ENCODE measurements at places on chromosomes 5 and 9.

- no peak for DNase-seq
Observed at GRCh38 chr9:125822902-125823301, 75.7 kb downstream of the PBX3 start.

DNA sequence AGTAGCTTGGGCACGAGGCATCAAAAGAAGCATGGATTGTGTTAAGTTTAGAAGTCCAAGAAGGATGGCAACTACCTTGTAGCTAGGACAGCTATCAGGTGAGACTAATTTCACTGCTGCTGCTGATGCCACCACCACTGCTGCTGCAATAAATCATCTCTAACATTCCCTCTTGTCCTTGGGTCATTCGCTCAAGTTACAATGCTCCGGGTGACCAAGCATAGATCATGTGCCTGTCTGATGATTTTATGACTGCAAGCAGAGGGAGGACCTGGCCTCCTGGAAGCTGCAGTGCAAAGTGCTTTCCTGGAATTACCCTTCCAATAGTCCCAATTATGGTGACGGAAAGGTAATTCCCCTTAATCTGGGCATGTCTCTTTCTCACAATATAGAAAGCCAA, 334.4 kb downstream of the PRELID2 start:
- DNase-seq = no peak

GRCh38 chr9:137222190-137223077, at the start of gene RNF208:
Gene RNF208, minus strand, starts transcription at chr9:137222240. Its CDS starts 1,028 bp downstream, at chr9:137221212.
- no peak for DNase-seq

DNA sequence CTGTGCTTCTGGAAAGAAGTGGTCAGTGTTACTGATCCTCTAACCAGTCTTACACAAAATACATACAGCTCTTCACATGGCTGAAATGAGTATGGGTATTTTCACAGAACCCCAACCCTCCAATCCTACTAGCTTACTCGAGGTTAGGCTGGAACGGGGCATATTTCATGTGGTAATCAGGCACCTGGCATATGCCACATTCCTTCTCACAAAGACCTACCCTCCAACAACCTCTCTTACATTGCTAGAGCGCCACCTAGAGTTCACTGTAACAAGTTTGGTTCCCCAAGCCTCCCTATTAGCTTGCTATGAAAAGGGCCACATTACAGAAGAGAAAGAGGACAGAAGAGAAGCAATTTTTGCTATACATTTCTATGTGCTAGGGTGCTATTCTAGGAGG, 597.3 kb downstream of the PRELID2 start:
- peak; percentile 50 for DNase-seq

- DNase-seq = no peak
Observed at GRCh38 chr5:89011778-89012711, 129.1 kb upstream of the MEF2C start.

GRCh38 chr9:119945686-119946085, 576.5 kb upstream of the BRINP1 start:
- DNase-seq = no peak

DNA sequence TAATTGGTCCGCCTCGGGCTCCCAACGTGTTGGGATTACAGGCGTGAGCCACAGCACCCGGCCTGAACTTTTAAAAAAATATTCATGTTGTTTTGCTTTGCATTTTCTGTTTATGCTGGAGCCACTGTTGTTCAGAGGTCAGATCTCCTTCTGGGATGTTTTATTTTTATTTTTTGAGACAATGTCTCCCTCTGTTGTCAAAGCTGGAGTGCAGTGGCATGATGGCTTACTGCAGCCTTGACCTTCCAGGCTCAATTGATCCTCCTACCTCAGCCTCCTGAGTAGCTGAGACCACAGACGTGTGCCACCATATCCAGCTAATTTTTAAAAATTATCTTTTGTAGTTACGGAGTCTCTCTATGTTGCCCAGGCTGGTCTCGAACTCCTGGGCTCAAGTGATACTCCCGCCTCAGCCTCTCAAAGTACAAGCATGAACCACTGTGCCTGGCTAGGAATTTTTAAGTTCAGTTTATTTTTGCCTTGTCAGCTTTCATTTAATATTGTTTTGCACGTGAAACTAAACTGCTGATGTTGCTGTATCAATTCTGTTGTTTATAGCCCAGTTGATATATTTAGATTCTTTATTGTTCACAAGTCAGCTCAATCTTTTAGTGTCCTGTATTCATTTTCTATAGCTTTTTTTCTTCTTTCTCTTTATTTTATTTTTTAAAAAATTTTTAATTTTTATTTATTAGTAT, 13.7 kb downstream of the TMEFF1 start:
- no peak for DNase-seq

DNA sequence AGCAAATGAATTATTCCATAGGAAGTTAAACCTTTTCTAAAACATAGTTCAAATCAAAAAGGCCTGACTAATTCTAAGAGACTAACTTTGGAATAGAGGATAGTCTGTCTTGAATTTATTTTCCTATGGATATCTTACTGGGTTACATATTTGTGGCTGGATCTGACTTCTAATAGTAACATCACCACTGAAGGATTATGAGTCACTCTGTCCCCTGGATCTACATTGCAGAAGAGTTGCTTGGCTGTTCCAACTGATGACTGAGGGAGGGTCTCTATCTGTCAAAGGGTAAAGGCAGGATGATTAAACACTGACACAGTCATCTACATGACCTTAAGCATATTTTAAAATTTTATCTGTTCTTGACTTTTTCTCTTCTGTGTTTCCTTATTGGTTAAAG, 119.6 kb upstream of the FST start:
- DNase-seq = peak; percentile 96

- DNase-seq = no peak
Observed at GRCh38 chr5:132865668-132866341, 464 bp downstream of the GDF9 start.

- no peak for DNase-seq
Observed at GRCh38 chr9:105963343-105964099, 269.2 kb downstream of the TMEM38B start.

- DNase-seq = no peak
Observed at GRCh38 chr5:59321642-59322041, 571.9 kb downstream of the PDE4D start.

- DNase-seq = no peak
Observed at GRCh38 chr9:89969156-89969675, 364.4 kb downstream of the GADD45G start.

GRCh38 chr5:118220556-118221195, 767.7 kb downstream of the DTWD2 start:
- no peak for DNase-seq

GRCh38 chr9:136762915-136763648, 1.2 kb downstream of the LCN15 start:
- no peak for DNase-seq

- DNase-seq = no peak
Observed at GRCh38 chr5:180208435-180209081, 453 bp downstream of the RASGEF1C start.

DNA sequence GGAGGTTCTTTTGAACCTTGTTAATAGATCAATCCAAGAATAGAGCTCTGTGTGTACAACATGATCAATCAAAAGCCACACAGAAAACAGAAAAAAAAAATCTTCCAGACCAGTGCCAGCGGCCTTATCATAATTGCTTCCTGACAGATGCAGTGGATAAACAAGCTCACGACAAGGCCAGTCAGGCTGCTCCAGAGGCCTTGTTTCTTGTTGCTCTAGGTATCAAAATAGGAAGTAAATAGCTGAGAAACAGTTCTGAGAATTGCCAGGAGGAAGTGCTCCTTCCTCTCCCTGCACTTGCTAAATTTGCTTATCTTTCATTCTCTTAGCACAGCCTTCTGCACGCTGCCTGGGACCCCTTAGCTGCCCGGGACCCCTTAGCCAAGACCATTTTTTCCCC, 199.0 kb upstream of the TARS1 start:
- no peak for DNase-seq

- DNase-seq = no peak
Observed at GRCh38 chr5:141637123-141637766, 448 bp downstream of the RELL2 start.

DNA sequence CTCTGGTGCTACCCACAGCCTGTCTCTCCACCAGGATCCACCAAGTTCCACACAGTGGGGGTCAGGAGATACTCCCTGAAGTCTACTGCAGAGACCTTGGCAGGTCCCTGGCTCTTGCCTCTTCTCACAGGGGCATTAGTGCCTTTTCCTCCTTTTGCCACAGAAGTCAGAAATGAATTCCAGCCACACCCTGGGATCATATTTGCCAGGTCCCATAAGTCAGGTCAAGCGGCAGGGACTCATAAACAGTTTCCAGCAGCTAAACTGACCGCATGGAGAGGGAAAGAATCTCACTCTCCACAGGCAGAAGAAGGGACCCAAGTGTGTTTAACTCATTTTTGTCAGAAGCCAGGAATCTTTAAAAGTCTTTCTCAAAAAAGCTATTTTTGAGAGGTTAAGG, 13.3 kb upstream of the IFNK start:
- DNase-seq = no peak

GRCh38 chr5:141787376-141787775, 90.8 kb downstream of the PCDH1 start:
- DNase-seq = no peak

- DNase-seq = peak; percentile 44
Observed at GRCh38 chr9:71758785-71759184, 9.5 kb downstream of the CEMIP2 start.

- no peak for DNase-seq
Observed at GRCh38 chr9:29648601-29649000, 2075.3 kb upstream of the C9orf72 start.

DNA sequence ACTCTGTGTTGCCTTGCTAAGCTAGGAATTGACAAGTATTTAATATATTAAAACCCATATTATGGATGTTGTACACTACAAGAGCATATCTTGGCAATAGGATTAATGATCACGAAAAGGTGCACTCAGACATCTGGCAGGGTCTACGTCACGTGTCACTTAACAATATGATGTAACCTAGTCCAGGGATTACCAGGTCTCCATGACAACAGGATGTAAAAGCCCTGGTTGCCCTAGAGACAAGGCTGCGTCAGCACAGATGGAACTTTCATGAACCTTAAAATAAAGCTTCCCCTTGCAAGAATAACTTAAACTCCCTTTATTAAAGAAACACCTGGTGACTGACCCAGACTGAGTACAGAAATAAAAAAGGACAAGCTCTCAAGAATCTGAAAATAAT, 717.8 kb downstream of the CDH18 start:
- peak; percentile 3 for DNase-seq

DNA sequence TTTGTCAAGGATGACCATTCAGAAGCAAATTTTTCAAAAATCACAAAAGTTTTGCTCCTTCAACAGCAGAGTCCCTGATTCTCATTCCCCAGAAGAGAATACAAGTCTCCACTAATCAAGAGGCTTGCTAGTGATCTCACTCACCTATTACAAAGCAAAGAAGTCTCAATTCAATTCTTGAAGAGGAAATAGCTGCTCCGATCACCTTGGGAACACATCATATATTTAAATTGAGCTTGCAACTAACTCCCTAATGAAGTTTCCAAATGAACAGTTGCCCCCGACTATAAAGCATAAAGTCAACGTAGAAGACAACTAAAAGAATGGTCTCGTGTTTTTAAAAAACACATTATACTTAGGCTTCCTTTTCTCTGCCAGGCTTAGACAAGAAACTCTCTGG, 1.6 kb downstream of the LIFR start:
- no peak for DNase-seq

GRCh38 chr9:97412626-97413385, 910 bp downstream of the TDRD7 start:
- DNase-seq = no peak

DNA sequence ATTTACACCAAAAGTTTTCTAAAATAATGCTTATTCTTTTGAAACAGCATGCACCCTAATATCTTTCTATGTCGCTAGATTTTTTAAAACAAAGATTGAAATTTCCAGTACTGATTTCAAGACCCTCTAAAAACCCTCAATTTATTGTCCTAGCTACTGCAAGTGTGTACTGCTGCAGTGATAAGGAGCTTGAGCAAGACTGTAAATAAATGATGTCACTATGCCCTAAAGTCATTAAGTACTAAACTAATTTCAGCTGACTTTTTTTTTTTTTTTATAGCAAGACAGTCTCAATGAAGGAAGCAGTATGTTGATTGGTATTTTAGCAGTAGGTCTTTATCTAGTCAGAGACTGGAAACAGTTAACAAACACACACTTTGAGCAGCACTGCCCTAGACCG, 12.2 kb upstream of the MIER3 start:
- no peak for DNase-seq

Data from HT1080 (cell line).